Coronary artery (tissue), 2 donors: ENCODE measurements at places on chromosomes 12 and 14.

DNA sequence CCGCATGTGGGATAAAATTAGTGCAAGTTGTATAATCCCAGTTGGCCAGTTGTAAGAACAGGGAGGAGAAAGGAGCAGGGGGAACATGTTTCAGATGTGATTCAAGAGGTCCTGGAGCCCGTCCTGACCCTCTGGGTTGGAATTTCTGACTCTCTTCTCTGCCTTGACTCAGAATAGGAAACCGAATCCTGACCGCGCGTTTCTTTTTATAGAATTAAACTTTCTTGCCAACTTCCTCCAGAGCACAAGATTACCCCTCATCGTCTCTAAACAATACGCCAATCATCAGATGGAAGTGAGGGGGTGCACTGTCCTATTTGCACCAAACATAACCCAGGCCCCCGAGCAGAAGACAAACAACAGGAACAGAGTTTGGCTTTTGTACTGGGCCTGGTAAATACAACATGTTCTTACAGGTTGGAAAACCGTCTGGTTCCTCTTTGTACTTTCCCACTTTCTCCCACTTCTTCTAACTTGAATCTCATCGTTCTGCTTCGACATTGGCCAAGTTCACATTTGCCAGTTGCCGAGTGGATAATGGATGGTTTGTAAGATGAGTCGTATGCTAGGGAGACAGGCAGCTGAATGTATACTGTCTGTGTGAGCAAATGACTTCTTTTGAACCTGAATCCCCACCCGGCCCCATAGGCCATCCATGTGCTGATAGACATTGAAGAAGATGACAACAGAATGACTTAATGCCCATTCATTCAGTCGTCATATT, 42.6 kb upstream of the MED13L start:
- peak; percentile 88 for DNase-seq

DNA sequence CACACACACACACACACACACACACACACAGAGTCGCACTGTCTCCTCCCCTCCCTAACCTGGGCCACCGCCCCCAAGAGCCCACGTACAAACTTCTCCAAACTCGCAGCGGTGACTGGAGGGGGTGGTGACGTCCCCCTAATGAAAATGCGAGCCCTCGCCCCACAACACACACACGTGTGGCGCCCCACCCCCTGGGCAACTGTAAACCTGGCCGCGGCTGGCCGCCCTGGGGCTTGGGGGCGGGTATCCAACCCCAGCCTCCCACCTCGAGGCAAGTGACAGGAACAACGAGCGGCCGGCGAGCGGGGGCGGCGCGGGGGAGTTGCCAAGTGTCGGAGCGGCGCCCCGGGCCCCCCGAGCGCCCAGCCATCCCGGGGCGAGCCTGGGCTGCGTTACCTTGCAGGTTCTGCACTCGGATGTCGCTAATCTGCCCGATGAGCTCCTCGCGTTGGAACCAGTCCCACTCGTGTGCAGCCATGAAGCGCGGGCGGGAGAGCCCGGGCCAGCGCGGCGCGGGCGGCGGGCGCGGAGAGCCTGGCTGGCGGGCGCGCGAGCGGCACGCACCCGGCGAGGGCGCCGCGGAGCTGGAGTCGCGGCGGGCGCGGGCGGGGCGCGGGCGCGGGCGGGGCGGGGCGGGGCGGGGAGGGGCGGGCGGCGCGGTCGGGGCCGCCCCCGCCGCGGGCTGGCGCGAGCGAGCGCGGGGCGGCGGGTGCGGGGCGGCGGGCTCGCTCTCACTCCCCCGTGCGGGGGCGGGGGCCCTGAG, at the start of gene CLMN:
Gene CLMN (minus strand): TSS at position 597 of the 766 bp plus-strand sequence. CDS start 116 bp downstream, at position 481.
- DNase-seq: no peak

GRCh38 chr12:56159482-56160192, 1.5 kb downstream of the MYL6 start:
- DNase-seq: no peak

DNA sequence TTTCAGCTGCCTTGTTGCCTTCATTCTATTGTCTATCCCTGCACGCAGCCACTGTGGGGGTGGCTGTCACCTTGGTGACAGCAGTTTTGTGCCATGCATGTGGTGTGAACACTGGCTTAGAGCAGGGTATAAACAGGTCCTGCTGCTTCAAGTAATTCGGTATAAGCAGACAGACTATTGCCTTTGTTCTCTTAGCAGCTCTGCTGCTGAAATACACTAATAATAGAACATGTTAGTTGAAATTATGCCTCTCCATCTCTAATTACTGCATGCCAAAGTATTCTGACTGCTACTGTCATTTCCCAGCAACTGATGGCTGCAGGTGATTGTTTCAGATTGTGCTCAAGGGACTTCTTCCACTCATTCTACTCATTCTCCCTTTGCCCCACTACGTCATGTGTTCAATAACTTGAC, 34.6 kb downstream of the PTPRO start:
- no peak for DNase-seq

DNA sequence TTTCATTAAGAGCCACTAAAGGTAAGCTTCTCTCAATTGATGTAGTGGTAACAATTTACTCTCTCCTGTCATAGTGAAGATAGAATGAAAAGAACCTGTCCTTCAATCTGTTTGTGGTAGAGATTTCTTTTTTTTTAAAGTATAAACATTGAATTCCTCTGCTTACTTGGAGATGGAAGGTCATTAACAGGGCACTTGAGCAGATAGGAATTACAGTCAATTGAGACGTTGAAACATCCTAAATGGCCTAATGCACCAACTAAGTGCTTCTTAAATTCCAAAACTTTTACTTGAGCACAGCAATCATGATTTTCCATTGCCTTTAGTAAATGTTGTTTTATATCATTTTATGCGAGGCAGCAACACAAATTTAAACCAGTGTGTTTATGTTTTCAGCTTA, 241.4 kb downstream of the FOXG1 start:
- DNase-seq: no peak

- DNase-seq: no peak
Measured at GRCh38 chr12:11855983-11856374, 206.5 kb downstream of the ETV6 start.

DNA sequence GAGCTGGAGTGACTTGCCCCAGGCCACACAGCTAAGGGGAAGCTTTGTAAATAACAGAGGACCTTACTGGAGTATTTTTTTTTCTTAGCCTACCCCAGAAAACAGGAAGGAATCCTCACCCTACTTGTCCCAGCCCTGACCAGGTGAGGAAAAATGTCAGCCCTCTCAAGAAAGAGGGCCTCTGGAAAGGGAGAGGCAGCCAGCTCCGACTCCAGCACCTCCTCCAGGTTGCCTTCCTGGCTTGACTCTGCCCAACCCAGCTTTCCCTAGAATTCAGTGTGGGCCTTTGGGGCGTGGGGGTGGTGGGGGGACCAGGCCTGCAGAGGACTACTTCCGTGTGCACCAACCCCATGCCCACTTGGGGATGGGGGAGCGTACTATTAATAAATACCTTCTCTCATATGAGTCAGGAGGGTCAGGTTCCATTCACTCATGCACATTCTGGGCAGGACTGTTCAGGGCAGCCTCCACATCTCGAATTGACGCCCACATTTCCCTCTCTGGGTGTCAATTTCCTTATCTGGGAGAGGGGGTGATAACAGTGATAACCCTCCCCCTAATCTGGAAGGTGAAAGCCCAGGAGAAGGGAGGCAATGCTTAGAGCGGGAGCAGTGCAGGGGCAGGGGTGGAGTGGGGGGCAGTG, 5.2 kb downstream of the RHOF start:
- DNase-seq: no peak

GRCh38 chr12:94206886-94207285, 58.5 kb downstream of the PLXNC1 start:
- no peak for DNase-seq

- DNase-seq: no peak
Measured at GRCh38 chr12:14307004-14307403, 58.5 kb upstream of the ATF7IP start.

DNA sequence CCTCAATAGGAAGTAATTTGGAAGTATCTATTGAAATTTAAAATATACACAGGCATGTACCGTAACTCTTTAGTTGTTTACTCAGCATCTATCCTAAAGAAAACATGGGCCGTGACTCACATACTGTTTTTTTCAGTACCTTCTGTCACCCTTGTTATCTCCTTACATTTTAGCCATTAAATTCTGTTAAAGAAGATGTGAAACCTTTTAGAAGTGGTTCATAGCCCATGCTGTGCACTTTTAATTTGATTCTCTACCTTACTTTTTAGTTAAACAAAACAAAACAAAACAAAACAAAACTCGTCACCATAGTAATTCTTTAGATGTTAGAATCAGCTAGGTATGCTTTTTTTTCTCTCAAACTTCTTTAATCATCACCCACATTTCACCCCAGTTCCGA, 494.4 kb upstream of the RGS6 start:
- no peak for DNase-seq

DNA sequence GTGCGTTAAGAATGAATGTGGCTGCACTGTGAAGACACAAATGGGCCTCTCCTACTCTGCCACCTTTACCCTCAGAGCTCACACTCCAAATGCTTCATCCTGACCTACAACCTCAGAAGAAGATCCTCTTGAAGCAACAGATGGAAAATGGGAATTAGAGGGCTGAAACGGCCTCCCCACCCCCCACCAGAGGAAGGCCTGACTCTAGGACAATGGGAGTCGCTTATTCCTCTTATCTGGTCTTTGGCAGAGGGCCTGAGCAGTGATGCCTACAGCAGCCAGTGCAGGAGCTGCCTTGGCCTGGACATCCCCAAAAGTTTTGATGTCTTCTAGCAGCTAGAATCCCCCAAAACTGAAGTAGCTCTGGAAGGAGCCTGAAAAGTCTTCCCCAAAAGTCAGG, 29.2 kb downstream of the BTBD7 start:
- DNase-seq: no peak

DNA sequence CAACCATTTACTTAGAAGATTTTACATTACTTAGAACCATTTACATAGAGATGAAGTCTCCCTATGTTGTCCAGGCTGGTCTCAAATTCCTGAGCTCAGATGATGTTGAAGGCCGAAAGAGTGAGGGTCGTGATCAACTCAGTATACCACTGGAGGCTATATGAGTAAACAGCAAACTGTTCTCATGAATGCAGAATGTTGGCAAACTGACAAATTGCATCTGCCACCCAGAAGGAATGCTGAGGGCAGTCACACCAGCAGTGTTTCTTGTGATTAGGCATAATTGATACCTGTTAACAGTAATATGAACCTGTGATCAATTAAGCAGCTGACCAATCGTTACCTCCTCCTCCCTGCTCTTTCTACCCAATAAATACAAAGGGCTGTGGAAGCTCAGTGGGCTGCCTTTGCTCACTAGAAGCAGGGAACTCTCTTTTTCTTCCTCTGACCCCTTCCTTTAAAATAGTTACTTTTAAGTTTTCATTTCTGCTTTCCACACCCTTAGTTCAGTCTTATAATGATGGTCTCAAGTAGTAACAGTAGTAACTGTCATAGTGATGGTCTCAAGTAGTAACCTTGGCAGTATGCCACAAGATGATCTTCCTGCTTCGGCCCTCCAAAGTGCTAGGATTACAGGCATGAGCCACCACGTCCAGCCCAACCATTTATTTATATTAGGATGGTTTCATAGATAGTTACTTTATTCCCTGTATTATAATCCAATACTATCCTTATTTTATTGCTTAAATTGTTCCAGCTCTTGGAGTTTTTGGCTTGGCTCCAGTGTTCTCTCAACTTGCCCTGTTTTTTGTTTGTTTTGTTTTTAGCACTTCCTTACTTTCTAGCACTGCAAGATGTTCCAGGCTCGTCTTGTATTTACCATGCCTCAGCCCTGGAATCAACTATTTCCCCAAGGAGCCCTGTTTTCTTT, 25.8 kb downstream of the LIMA1 start:
- DNase-seq: no peak

DNA sequence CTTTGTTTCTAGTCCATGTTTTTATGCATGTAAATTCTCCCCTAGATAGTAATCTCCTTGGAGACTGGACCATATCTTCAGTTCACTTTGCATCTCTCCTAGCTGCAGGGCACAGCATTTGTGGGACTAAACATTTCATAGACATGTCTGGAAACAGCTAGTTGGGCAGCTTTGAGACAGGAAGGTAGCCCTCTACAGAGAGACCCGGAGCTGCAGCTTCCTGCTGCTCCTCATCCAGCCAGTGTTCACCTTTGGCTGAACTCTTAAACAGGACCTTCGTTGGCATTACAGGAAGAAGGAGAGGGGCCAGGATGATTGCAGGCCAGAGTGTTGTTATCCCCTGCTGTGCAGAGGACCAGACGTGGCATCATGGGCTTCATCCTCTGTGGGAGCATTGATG, 52.9 kb downstream of the GNS start:
- no peak for DNase-seq

DNA sequence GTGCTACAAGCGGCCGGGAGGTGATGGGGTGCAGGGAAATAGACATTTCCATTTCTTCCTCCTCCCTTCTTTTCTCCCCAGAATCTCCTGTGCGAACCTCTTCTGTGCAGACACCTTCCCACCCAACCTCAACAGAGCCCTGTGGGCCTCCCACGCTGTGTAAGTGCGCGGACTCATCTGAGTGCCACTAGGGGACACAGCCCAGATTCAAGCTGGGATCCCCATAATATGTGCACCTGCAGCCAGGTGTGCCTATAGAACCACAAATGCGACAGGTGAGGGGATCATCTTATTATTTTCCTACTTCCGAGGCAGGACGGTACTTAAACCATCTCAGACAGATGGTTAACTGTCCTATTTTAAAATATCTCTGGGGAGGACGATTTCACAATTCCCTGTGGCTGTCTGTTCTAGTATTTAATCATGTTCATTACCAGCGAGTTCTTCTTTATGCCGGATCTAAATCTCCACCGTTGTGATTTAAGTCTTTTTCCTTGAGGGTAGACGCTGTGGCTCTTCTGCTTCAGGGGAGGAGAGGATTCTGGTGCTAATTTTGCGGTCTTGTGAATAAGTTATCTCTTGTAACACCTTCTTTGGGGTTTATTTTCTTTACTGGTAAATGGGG, 17.2 kb upstream of the CACNA1C start:
- no peak for DNase-seq

GRCh38 chr14:21486640-21487087, 9.7 kb downstream of the TOX4 start:
- no peak for DNase-seq
